Mesendoderm (in vitro differentiated cells): ENCODE measurements at places on chromosomes 12 and 14.

GRCh38 chr12:92094751-92095161 is 50.9 kb downstream of the BTG1 start:
- no peak overlapping the region for H3K27ac ChIP-seq
- no peaks in the 10 kb centered on the region for H3K36me3 ChIP-seq
- no peaks in the 10 kb centered on the region for H3K27me3 ChIP-seq
- H3K4me3 ChIP-seq: no peak overlapping the region
- peak; percentile 44 for DNase-seq

GRCh38 chr14:20365928-20366327 is 22.5 kb downstream of the PARP2 start:
- H3K27ac ChIP-seq: no peak overlapping the region
- no peak overlapping the region for H3K4me3 ChIP-seq
- H3K4me1 ChIP-seq: no peaks in the 10 kb centered on the region
- DNase-seq: no peak

DNA sequence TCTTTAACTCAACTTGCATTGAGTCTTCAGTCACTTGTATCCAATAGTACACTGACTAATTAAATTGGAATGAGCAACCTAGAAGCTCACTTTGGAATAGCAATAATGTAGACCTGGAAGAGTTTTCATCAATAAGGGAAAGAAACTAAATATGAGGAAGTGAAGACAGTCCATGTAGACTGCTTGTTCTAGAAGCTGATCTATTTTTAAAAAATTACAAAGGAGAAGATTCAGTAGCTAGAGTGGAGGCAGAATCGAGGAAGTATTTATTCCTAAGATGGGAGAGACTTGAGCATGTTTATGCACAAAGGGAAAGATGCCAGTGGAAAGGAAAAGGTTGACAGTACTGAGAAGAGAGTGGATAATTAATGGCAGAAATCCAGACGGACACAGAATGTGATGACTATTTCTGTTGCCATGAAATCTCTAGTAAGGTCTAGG is 156.3 kb upstream of the PDE3A start:
- no peaks in the 10 kb centered on the region for H3K4me1 ChIP-seq
- H3K27me3 ChIP-seq: no peaks in the 10 kb centered on the region
- no peaks in the 10 kb centered on the region for H3K36me3 ChIP-seq
- no peak overlapping the region for H3K27ac ChIP-seq
- no peak for DNase-seq
- no peak overlapping the region for H3K4me3 ChIP-seq

DNA sequence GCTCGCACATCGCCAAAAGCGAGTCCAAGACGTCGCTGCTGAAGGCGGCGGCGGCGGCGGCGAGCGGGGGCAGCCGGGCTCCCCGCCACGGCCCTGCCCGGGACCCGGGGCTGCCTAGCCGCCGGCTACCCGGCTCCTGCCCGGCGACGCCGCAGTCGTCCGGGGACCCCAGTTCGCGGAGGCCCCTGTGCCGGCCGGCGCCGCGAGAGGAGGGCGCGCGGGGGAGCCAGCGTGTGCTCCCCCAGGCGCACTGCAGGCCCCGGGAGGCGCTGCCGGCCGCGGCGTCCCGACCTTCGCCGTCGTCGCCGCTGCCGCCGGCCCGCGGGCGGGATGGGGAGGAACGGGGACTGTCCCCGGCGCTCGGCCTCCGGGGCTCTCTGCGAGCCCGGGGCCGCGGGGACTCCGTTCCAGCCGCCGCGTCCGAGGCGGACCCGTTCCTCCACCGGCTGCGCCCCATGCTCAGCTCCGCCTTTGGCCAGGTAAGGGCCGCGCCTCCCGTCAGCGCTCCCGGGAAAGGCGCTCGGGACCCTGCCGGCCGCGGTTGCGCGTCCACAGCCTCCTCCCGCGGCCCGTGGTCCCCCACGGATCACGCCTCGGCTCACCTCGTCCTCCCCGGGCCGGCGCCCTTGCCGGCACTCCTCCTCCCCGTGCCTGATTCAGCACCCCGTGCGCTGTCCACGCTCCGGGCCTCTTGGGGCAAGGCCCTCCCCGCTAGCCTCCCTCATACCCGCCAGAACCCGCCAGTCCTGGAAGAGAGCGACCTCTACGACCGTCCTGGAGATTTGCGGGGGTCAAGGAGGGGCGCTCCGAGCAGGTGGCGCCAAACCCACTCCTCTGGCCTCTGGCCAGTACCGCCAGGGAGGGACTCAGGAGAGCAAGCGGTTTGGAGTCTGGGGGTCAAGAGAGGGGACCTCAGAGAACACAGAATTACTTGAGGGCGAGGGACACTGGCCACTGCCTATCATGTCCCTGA is 721 bp downstream of the CABP1 start:
- H3K27me3 ChIP-seq: peaks cover 5% of the 10 kb centered on the region
- H3K4me3 ChIP-seq: no peak overlapping the region
- no peak overlapping the region for H3K27ac ChIP-seq
- DNase-seq: peak; percentile 85
- H3K4me1 ChIP-seq: peaks cover 3% of the 10 kb centered on the region

GRCh38 chr12:62763312-62763711 is 171.6 kb downstream of the PPM1H start:
- H3K27ac ChIP-seq: no peak overlapping the region
- peaks cover 3% of the 10 kb centered on the region for H3K4me1 ChIP-seq
- no peaks in the 10 kb centered on the region for H3K27me3 ChIP-seq
- DNase-seq: no peak

DNA sequence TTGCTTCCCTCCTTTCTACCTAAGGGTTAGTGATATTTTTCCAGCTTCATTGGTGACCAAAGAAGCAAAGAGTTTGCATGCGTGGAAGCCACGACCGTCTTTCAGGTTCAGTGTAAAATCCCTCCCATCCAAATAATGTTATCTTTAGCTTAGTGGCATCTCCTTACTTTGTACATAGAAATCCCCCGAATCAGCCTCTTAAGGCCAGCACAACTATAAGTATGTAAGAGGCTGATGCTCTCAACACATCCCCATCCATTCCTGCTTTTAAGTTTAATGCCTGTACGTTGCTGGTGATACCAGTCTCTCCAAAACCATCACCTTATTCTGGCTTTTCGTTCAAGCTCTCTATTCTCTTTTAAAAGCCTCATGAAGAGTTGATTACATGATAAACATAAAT is 14.6 kb downstream of the CDKN1B start:
- no peak overlapping the region for H3K4me3 ChIP-seq
- H3K27me3 ChIP-seq: no peaks in the 10 kb centered on the region
- H3K27ac ChIP-seq: no peak overlapping the region
- no peak for DNase-seq

DNA sequence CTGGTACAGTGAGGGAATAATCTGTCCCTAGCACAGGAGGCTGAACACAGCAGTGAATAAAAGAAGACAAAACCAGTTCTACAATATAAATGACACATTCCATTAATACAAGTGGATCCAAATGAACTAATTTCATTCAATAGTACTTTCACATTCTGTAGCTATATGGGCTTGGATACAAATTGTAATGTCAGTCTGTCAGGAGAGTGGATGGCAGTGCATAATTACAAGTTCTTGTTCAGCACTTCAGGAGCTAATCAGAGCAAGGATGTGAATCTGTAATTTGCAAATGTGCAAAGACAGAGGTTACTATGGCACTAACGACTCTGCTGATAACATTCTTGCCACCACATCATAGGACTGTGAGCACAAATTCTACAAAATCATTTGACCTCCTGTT is 697.9 kb downstream of the DIO2 start:
- peaks cover 2% of the 10 kb centered on the region for H3K27me3 ChIP-seq
- no peak for DNase-seq
- H3K4me1 ChIP-seq: peaks cover 2% of the 10 kb centered on the region
- H3K36me3 ChIP-seq: no peaks in the 10 kb centered on the region

DNA sequence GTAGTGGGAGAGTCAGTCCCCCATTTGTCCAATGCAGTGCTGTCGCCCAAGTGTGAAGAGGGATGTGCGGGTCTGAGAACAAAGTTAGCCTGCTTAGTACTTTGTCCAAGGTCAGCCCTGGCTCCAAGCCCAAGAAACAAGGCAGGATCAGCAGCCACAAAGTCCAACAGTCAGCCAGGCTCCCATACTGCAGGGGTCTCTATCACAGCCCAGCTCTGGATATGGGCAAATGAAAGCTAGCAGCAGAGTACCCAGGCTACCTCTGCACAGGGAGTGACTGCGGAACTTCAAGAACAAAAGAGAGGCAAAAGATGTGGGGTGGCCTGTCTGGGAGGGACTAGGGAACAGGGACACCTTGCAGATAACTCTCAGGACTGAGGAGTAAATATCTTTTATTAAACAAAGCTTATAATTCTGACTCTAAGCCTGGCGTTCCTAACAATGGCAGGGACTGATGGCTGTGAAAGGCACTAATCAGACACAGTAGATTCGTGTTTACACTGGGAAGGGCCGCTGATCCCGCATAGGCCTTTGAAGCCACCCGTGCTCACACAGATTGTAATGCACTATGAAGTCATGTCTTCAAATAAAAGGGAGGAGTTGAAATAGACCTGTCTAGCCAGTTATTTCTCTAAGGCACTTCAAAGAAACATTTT is 91.0 kb upstream of the EEA1 start:
- H3K27ac ChIP-seq: peak overlapping the region; percentile 57
- no peaks in the 10 kb centered on the region for H3K27me3 ChIP-seq
- H3K4me1 ChIP-seq: peaks cover 18% of the 10 kb centered on the region
- H3K36me3 ChIP-seq: no peaks in the 10 kb centered on the region
- H3K4me3 ChIP-seq: no peak overlapping the region

DNA sequence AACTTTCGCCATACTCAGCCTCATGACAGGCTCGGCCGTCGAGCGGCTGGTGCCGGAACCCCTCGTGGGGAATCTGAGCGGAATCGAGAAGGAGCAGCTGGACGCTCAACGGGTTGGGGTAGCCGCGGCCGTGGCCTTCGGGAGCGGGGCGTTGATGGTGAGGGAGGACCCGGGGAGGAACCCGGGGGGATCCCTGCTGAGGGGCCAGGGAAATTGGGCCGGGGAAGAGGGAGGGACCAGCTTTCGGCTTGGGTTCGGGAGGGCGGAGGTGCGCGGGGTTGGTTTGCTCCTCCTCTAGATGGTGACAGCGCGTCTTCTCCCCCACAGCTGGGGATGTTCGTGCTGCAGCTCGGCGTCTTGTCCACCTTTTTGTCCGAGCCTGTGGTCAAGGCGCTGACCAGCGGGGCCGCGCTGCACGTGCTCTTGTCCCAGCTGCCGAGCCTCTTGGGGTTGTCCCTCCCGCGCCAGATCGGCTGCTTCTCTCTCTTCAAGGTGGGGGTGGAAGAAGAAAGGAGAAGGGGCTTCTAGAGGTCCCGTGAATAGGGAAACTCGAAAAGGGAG is 9.8 kb downstream of the ARHGEF25 start:
- DNase-seq: no peak
- H3K4me3 ChIP-seq: no peak overlapping the region
- H3K36me3 ChIP-seq: no peaks in the 10 kb centered on the region
- no peak overlapping the region for H3K27ac ChIP-seq
- H3K4me1 ChIP-seq: no peaks in the 10 kb centered on the region
- peaks cover 76% of the 10 kb centered on the region for H3K27me3 ChIP-seq

DNA sequence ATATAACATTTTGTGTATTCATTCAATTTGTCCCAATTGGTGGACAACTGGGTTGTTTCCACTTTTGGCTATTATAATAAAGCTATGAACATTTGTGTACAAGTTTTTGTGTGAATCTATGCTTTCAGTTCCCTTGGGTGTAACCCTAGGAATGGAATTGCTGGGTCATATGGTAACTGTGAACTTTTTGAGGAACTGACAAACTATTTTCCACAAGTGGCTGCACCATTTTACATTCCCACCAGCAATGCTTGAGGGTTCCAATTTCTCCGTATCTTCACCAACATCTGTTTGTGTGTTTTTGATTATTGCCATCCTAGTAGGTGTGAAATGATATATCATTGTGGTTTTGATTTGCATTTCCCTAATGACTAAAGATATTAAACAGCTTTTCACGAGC is 13.0 kb downstream of the LPCAT3 start:
- no peaks in the 10 kb centered on the region for H3K36me3 ChIP-seq
- H3K27ac ChIP-seq: no peak overlapping the region
- DNase-seq: no peak
- no peaks in the 10 kb centered on the region for H3K4me1 ChIP-seq
- H3K4me3 ChIP-seq: no peak overlapping the region

DNA sequence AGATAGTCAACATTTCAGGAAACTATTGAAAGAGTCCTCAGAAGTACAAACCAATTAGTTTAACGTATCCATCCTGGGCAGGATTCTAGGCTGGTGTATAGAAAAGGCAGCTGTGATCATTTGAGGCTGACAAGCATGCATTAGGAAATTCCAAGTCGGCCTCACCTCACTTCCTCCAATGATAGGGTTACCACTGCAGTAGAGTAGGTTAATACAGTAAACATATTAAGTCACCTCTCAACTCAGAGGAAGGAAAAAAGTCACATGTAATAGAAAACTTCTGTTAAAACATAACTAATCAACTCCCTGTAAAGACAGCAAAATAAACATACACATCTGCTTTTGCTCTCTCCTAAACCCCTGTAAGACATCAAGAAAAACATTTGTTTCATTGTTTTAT is 33.5 kb downstream of the MED13L start:
- H3K27me3 ChIP-seq: no peaks in the 10 kb centered on the region
- no peak overlapping the region for H3K27ac ChIP-seq
- H3K4me3 ChIP-seq: no peak overlapping the region
- H3K36me3 ChIP-seq: no peaks in the 10 kb centered on the region
- peaks cover 3% of the 10 kb centered on the region for H3K4me1 ChIP-seq

- H3K4me3 ChIP-seq: no peak overlapping the region
- H3K4me1 ChIP-seq: no peaks in the 10 kb centered on the region
- DNase-seq: no peak
- no peak overlapping the region for H3K27ac ChIP-seq
- H3K36me3 ChIP-seq: no peaks in the 10 kb centered on the region
Observed at GRCh38 chr12:77354766-77355362, 289.5 kb upstream of the E2F7 start.

- H3K4me3 ChIP-seq: no peak within 1 kb of the TSS
- peak; percentile 94 for DNase-seq
- peaks cover 2% of the 10 kb centered on the region for H3K4me1 ChIP-seq
- no peaks in the 10 kb centered on the region for H3K27me3 ChIP-seq
- H3K36me3 ChIP-seq: no peaks in the 10 kb centered on the region
- H3K27ac ChIP-seq: no peak within 1 kb of the TSS
Observed at GRCh38 chr12:7060353-7060954, at the start of gene C1S. C1S (plus strand) TSS chr12:7060718; CDS start chr12:7061913, 1,195 bp downstream.

DNA sequence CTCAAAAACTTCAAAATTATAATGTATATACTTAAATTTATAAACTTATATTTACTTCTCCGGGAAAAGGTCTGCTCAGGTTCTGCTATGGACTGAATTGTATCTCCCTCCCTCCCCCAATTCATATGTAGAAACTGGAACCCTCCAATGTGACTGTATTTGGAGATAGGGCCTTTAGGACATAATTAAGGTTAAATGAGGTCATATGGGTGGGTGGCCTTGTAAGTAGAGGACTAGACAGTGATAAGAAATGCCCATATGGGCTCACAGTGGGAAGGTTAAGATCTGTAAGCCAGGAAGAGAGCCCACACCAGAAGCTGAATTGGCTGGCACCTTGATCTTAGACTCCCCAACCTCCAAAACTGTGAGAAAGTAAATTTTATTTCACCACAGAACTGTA is 84.5 kb downstream of the TAOK3 start:
- H3K4me1 ChIP-seq: no peaks in the 10 kb centered on the region
- no peak overlapping the region for H3K4me3 ChIP-seq
- no peaks in the 10 kb centered on the region for H3K36me3 ChIP-seq
- H3K27me3 ChIP-seq: no peaks in the 10 kb centered on the region
- H3K27ac ChIP-seq: no peak overlapping the region
- peak; percentile 33 for DNase-seq

GRCh38 chr12:27344246-27344645 is 11.6 kb downstream of the BMAL2 start:
- H3K27ac ChIP-seq: no peak overlapping the region
- no peaks in the 10 kb centered on the region for H3K27me3 ChIP-seq
- H3K4me1 ChIP-seq: peaks cover 7% of the 10 kb centered on the region
- H3K36me3 ChIP-seq: no peaks in the 10 kb centered on the region
- no peak overlapping the region for H3K4me3 ChIP-seq

GRCh38 chr14:34124585-34124984 is 173.7 kb upstream of the EGLN3 start:
- peaks cover 3% of the 10 kb centered on the region for H3K4me1 ChIP-seq
- H3K36me3 ChIP-seq: no peaks in the 10 kb centered on the region
- no peaks in the 10 kb centered on the region for H3K27me3 ChIP-seq
- DNase-seq: no peak
- H3K4me3 ChIP-seq: no peak overlapping the region
